ENCODE measurements at places on chromosomes 1 and 21.

- DNase-seq: no peak
Measured at GRCh38 chr1:78426408-78426807, 64.4 kb upstream of the PTGFR start.

DNA sequence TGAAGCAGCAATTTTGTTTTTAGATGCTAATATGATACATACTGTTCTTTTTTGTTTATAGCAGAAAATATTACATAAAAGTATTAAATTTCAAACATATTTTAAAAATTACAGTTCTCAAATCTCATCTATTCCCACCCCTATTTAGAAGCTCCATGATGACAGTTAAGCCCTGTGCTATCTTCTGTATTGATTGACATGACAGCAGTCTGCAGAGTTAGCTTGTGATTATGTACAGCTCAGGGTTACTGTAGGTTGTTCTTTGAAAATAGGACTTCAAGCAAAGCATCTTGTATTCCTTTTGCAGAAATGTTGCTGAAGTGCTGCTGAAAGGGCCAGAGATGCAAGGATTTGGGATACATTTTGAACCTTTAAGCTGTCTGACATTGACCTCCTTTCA lies 8.2 kb downstream of the GPSM2 start:
- DNase-seq: no peak

DNA sequence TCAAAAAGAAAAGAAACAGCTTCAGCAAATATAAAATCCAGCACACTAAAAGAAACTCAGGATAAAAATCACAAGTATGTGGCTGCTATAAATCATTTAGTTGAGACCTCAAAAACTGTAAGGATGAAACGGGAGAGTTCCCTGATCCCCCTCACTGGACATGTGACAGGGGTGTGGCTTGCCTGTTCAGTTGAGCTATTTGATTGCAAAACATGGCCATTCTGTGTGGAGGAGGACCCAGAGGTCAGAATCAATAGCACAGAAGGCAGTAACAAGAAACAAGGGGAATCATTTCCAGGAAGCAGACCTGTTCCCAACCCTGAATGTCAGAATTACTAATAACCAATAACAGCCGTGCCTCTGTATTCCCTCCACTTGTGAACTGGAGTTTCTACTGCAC lies 27.9 kb downstream of the RBM11 start:
- DNase-seq: peak; percentile 14

- no peak for DNase-seq
Measured at GRCh38 chr1:221940631-221941030, 198.7 kb upstream of the DUSP10 start.

GRCh38 chr1:47926461-47926999 lies 70.7 kb downstream of the TRABD2B start:
- no peak for DNase-seq

- no peak for DNase-seq
Measured at GRCh38 chr21:31103163-31103562, 64.9 kb upstream of the KRTAP19-8 start.

DNA sequence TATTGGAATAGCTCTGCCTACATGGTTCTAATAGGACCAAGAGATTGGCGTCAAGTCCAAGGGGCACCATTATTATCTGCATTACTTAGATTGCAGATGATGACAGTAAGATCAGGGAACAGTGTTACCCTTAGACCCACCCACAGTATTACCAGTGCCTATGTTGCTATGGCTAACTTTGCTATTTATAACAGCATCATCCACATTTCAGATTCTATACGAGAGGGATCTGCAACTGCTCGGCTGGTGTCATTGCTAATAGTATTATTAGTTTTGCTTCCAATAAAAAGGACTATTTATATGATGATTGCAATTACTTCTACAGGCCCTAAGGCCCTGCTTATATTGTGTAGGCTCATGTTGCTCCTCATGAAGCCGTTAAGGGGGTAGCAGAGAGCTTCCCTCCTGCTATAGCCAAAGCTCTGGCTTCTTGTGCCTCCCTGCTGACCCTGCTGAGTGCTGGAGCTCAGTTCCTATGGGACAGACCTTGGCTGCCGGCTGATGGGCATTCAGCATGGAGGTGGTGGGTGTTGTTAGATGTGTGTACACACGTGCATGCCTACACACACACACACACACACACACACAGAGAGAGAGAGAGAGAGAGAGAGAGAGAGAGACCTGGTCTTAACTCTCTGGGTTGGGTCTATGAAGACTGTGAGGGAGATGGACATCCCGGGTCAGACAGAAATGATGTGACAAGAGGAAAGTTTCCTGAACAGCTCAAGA lies 1.3 kb downstream of the BCAN start:
- DNase-seq: no peak

GRCh38 chr21:33821503-33822322 lies 93.9 kb downstream of the ATP5PO start:
- peak; percentile 12 for DNase-seq

- DNase-seq: no peak
Measured at GRCh38 chr1:30745834-30746208, 11.8 kb downstream of the LAPTM5 start.

DNA sequence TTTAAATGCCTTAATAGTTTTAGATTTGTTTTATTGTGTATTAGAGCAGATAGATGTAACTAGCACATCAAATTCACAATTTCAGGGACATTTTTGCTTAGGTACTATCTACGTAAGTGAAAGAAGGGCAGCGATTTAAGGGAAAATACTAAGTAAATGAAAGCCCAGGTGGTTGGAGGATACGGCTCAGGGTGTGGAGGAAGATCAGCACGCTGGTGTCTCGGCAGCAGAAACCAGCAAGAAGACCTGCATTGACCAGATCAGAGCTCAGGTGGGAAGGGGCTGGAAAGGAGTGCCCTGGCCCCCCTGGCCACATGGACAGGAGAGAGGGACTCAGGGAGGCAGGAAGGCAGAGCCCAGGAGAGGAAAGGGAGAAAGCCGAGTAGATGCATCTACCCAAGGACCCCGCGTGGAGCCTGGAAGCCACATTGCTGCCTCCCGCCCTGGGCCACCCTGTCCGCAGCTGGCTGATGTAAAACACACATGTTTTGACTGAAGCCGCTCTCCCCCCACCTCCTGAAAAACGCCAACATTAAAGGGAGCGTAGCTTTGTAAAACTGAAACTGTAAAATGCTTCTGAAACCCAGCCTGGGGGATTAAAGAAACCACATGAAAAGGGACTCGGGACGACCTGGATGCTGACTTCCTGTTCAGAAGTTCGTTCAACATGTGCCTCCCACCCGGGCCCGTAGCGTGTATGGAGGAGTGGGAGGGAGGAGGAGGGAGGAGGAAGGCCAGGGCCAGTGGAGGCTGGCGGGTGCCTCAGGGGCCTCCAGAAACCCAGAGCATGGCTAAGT lies 72.6 kb upstream of the TARDBP start:
- peak; percentile 95 for DNase-seq

DNA sequence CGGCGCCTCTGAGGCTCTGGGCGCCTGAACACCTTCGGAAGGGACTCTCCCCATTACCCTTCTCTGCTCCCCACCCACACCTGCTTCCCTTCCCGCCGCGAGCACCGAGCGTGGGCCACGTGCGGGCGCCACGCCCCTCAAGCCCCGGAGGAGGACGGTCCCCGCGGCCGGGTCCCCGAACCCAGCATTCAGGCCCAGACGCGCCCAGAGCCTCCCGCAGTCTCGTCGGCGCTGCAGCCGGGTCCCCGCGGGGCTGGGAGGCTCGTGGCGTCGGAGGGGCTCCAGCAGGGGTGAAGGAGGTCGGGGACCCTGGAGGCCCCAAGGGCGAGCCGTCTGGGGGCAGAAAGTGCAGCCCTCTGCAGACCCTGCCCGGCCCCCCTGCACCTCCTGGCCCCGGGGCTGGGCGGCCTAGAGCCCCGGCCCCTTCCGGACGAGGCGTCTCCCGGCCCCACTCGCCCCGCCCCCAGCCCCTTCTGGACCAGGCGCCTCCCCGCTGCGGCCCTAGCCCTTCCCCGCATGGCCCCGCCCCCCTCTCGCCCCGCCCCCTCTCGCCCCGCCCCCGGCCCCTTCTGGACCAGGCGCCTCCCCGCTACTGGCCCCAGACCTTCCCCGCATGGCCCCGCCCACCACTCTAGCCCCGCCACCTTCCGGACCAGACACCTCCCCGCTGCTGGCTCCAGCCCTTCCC lies 378 bp upstream of the SMIM1 start:
- DNase-seq: peak; percentile 51

DNA sequence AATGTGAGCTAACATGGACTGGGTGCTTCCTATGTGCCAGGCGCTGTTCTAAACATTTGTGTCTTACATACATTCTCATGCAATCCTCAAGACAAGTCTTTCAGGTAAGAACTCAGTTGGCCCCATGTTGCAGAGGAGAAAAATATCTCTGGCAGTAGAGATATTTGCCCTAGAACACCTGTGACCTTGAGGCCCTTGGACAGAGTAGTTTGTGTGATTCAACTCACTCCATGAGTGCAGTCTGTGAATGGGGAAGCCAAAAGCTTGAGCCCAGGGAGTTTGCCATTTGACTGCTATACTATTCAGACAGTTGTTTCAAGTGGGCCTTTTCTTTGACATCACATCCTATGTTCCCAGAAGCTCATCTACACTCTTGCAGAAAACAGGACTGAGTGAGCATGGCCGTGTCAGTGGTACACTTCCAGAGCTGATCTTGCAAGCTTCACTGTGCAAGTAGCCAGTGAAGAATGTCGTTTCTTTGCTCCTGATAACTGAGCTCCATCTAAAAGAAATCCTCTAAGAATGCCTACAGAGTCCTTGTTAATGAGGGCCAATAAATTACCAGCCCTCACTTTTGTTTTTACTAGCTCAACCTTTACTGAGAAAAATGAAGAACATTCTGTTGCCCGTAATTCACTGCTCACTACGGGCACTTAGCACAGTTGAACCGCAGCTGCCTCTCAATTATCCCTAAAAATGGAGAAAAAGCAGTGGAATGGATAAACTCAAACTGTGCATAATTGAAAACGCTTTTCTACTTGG lies 98.7 kb upstream of the C8B start:
- DNase-seq: no peak

DNA sequence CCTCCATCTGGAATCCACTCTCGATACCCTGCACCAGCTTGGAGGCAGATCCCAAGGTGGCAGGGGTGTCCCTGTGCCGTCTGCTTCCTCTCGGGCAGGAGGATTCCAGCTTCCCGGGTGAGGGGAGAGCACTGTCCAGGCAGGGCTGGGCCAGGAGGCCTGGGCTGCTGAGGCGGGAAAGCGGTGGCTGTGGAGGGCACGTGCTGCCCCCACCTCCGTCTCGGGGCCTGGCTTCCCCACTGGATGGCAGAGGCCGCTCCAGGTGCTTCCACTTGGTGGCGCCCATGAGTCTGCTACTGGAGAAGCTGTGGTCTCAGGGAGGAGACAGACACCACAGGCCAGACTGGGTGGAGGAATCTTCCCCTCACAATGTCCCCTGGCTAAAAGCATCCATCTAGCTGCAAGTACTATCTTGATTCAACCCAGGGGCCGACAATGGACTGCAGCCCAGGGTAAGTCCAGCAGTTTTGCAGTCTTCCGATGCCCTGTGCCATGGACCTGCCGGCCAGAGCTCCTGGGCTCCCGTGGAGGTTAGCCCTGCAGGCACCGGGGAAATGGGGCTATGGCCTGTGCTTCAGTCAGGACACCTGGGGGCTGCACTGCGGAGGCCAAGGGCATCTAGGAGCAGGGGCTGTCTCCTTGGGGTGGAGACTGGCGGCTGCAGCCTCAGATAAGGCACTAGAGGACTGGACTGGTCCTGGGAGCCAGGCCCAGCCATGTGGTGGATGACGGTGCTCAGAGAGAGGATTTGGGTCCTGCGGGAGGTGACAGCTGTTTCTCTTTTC lies 41.3 kb upstream of the EIF4G3 start:
- peak; percentile 4 for DNase-seq

- no peak for DNase-seq
Measured at GRCh38 chr1:74681001-74681400, 7.4 kb upstream of the ERICH3 start.

- no peak for DNase-seq
Measured at GRCh38 chr21:38848187-38848609, 42.5 kb downstream of the ETS2 start.

GRCh38 chr21:31370893-31371544 lies 27.0 kb upstream of the TIAM1 start:
- no peak for DNase-seq

DNA sequence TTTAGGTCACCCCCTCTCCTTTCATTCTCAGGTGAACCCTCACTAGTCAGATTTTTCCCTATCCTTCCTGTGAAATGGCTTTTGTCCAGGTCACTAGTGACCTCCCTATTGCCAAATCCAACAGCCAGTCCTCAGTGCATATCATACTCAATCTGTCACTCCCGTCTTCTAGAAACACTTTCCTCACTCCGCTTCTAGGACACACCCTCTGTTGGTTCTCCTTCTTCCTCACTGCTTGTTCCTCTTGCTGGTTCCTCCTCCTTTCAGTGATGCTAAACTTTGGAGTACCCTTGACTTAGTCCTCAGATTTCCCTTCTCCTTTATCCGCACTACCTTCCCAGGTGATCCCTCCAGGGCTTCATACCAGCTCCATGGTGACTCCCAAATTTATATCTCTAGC lies 94.3 kb downstream of the RNF220 start:
- DNase-seq: peak; percentile 5

DNA sequence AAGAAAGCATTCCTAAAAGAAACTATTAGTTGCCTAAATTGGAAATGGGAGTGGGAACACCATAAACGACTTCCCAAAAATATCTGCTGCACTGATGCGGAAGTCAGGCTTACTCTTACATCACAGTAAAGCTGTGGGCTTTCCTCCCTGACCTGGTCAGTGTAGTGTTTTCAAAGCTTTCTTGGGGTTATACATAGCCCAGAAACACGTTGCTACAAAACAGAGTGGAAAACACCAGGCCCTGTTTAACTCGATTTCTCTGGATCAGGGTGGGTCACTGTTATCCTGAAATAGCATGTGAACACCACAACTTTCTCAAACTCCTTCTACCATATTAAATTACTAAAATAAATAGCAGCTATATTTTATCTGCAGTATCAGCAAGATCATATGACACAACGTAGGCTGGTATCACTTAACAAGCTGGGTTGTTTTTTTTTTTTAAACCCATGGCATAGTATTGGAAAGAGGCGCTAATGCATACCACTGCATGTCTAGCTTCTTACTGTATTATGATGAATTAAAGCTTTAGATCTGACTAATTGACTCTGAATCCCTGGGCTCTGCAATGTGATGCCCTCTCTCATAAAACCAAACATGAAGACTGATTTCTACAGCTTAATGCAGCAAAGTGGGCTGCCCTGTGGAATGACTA lies 184.6 kb downstream of the TGFB2 start:
- peak; percentile 14 for DNase-seq

DNA sequence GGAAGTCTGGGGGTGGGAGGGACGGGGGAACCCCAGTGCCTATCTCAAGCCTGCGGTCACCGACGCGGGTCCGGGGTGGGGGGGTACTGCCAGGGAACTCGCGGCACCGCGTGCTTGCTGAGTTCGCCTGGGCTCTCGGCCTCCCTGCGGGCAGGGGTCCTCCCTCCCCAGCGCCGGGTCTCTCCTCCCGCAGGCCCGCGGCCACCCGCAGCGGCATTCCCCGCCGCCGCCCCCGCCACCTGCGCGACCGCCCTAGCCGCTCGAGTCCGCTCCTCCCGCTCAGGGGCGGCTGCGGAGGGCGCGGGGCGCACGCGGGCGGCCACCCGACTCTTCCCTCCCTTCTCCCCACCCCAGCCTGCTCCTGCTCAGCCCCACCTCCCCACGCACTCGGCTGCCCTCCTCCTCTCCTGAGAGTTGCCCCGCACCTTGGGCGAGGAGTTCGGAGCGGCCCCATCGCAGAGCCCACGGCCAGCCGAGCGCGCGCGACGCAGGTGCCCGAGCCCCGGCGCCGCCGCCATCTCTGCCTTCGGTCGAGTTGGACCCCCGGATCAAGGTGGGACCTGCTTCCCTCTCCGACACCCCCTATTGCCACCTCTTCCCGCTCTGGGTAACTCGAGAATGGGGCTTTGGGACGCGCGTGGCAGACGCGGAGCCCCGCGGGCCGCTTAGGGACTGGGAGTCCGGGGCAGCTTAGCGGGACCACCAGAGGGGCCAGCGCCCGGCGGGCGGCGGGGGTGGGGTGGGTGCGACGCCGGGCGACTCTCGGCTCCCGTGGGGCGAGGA lies 105.0 kb downstream of the LEPR start:
- no peak for DNase-seq
